ENCODE measurements at places on chromosomes 5 and 9.

DNA sequence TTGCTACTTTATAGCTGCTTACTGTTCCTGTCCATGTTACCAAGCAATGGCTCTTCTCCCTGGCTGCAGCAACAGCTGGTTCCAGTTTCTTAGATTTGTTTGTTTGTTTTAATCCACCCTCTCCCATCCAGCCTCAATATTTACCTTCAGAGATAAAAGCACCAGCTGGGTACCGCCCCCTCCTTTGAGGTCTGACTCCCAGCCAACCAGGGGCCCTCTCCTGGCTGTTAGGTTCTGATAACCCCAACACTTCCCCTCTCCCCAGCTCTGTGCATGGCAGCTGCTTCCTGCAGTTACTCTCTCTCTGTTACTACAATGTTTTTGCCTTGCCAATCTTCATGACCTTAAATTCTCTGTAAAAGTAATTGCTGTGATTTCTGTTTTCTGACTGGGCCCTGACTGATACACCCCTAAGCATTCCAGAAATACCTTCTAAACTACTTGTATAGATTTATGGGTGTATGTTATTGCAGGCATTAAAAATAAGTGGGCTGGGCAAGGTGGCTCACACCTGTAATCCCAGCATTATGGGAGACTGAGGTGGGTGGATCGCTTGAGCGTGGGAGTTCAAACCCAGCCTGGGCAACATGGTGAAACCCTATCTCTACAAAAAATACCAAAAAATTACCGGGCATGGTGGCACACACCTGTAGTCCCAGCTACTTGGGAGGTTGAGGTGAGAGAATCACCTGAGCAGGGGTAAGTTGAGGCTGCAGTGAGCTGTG lies 2.6 kb upstream of the GCNT1 start:
- DNase-seq: peak; percentile 56

- DNase-seq: no peak
Observed at GRCh38 chr9:114389612-114390368, 2.0 kb upstream of the AKNA start.

- DNase-seq: peak; percentile 9
Observed at GRCh38 chr5:111851631-111852548, 94.9 kb upstream of the NREP start.

- DNase-seq: no peak
Observed at GRCh38 chr5:7578071-7578470, 182.1 kb downstream of the ADCY2 start.

DNA sequence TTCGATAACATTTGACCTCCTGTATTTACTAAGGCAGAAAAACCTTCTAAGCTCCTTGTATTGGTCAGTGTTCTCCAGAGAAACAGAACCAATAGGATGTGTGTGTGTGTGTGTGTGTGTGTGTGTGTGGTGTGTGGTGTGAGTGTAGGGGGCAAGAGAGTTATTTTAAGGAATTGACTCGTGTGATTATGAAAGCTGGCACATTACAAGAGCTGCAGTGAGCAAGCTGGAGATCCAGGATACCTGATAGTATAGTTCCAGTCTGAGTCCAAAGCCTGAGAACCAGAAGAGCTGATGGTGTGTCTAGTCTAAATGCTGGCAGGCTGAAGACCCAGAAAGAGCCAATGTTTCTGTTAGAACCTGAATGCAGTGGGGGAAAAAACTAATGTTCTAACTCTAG lies 21.2 kb upstream of the PIK3R1 start:
- peak; percentile 16 for DNase-seq

- no peak for DNase-seq
Observed at GRCh38 chr5:144644317-144644716, 473.6 kb downstream of the KCTD16 start.

DNA sequence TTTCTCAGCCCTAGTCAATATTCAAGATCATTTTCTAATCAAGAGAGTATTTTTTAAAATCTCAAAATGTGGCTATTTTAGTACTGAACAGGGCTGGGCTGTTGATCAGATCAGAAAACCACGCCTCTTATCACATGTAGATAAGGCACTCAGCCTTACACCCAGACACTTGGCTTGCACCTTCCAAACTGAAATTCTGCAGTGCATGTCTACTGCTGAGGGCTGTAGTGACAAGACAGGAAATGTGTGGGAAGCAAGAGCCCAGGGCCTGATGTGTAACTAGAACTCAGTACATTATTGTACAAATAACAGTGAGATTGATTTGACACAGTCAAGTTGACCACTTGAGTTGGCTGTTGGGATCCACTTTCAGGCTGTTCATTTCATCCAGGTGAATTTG lies 48.6 kb downstream of the UBE2QL1 start:
- DNase-seq: no peak

DNA sequence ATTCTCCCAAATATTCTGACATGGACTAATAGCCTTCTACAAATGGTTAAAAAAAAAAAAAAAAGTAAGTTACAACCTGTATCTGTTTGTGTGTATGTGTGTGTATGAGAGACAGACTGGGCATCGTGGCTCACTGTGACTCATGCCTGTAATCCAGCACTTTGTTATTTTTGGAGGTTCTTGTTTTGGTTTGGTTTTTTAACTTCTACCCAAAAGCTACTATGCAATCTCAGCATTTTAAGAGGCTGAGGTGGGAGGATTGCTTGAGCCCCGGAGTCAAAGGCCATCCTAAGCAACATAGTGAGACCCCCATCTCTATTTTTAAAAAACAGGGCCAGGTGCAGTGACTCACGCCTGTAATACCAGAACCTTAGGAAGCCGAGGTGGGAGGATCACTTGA lies 17.6 kb upstream of the HAVCR1 start:
- DNase-seq: peak; percentile 57

DNA sequence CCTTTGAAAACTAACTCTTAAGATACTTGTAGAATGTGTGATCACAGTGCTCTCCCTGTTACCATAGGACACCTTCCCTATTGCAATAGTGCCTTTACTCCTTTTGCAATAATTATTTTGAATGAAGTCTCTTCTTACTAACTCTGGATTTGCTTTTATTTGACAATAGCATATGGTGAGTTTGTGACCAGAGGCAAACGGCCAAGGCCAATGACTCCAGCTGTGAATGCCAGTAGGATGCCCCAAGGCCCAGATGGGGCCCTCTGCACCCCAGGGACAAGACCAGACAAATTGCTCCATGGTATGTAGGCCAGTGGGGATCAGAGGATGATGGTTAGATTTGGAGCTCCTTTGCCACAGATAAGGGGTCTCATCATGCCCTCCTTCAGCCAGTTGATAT lies 116.9 kb downstream of the NPR3 start:
- DNase-seq: no peak

DNA sequence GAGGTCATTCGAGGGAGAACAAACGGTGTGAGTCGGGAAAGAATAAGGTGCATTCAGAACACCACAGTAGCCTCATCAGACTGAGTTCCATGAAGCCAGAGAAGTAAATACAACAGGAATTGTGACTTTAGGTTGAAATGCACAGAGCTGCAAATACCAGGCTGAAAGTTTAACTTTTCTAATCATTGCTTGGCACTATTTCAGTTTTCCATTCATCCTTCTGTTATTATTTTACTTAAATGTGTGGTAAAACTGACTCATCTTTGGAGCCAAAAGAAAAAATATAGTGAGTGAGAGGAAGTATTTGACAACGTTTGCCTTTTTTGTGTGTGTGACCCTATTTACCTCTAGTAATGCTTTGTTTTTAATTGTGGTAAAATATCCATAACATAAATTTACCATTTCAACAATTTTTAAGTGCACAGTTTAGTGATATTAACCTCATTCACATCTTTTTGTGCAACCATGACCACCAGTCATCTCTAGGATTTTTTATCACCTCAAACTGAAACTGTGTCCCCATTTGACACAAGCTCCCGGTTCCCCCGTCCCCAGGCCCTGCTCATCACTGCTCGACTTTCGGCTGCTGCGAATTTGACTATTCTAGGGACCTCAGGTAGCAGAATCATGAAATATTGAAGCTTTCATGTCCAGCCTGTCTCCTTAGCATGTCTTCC lies 166.8 kb downstream of the HSD17B3 start:
- DNase-seq: peak; percentile 25

DNA sequence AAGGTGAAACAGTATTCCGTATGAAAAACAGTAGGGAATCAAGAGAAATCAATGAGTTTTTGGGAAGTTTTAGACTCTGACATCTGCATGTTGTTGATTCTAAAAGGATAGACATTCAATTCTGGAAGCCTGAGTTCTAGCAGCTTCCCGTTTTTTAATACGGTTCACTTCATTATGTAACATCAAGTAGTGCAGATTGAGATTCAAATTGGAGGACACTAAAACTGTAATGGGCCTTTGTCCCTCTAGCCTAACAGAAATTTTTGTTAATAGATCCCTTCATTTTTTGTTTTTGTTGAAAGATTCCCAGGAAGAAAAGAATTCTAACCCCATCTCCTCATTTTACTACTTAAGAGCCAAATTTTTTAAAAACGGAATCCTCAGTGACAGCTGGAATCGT lies 384.6 kb downstream of the SH3GL2 start:
- DNase-seq: no peak

- no peak for DNase-seq
Observed at GRCh38 chr9:3191715-3192114, 334.1 kb downstream of the RFX3 start.

- DNase-seq: no peak
Observed at GRCh38 chr5:131615957-131616356, 19.1 kb downstream of the RAPGEF6 start.

GRCh38 chr5:55327281-55327680 lies 19.5 kb downstream of the MTREX start:
- no peak for DNase-seq

DNA sequence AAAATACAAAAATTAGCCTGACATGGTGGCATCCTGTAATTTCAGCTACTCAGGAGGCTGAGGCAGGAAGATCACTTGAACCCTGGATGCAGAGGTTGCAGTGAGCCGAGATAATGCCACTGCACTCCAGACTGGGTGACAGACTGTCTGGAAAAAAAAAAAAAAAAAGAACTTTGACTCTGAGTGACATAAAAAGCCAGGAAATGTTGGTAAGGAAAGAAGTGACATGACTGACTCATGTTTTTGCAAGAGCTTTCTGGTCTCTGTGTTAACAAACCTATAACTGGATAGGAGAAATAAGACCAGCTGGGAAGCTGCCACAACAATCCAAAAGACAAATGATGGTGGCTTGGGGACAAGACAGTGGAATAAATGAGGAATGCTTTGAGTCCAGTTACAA lies 272.1 kb downstream of the HINT1 start:
- DNase-seq: no peak

GRCh38 chr5:57825031-57825686 lies 342.5 kb upstream of the ACTBL2 start:
- DNase-seq: peak; percentile 76

DNA sequence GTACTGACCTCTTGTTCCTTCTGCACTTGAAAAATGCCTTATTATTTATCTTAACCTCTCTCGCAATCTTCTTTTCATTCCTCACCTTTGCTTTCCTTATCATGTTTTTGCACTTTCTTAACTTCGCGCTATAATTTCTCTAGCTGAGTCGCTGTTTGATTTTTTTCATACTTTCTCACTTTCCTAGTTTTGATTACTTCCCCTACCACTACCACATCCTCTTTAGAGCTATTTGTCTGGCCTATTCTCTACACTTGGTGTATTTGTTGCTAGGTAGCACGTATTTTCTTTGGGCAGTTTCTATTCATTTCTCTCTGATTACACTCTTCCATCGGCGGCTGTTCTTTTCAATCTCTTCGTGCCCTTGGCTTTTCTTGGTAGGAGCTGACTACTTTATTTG lies 611.8 kb downstream of the BNC2 start:
- DNase-seq: no peak

- no peak for DNase-seq
Observed at GRCh38 chr5:30921388-30921787, 272.1 kb upstream of the CDH6 start.

- DNase-seq: peak; percentile 42
Observed at GRCh38 chr5:124677374-124678351, 68.8 kb downstream of the ZNF608 start.

DNA sequence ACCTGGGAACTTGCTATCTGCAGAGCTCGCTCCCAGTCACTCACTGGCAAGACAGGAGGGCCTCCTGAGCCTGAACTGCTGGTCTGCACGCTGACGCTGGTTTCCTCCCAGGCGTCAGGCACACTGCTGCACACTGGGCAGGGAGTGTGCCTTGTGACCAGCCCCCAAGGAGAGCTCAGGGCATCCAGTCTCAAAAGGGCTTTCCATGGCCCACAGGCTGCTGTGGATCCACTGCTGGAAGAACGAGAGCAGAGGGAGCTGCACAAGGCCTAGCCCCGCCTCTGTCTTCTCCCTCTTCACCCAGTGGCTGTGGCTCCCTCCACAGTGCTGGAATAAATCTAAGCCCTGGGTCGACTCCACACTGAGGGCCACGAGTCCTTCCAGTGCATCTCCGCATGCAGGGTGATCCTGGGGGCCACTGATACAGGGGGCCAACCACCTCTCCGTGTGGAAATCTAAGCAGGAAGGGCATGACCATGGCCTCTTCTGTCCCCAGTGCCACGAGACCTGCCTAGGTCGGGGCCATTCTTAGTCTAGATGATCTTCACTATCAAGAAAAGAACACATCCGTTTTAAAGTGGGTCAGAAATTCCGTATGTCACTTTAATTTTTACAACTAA lies 93.6 kb downstream of the CAMSAP1 start:
- DNase-seq: no peak

DNA sequence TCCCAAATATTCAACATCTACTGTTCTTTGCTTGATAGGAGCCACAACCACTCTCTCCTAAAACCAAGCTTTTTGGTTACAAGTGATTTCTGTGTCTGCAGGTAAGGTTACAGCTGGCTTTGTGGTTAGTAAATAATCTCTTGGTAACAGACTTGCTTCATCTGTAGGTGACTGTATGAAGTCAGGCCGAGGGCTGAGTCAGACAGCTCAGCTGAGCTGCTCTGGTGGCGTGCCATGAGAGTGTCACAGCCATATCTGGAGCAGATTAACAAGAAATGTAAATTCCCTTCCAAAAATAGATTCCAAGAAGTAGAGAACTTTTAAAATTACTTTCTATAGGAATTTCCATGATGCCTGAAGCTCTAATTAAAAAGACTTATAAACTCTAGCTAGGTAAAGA lies 23.7 kb upstream of the TAS2R1 start:
- peak; percentile 95 for DNase-seq

GRCh38 chr9:81592887-81593266 lies 96.5 kb downstream of the TLE1 start:
- DNase-seq: peak; percentile 26

GRCh38 chr9:127574072-127574993 lies 37.7 kb upstream of the STXBP1 start:
- no peak for DNase-seq

DNA sequence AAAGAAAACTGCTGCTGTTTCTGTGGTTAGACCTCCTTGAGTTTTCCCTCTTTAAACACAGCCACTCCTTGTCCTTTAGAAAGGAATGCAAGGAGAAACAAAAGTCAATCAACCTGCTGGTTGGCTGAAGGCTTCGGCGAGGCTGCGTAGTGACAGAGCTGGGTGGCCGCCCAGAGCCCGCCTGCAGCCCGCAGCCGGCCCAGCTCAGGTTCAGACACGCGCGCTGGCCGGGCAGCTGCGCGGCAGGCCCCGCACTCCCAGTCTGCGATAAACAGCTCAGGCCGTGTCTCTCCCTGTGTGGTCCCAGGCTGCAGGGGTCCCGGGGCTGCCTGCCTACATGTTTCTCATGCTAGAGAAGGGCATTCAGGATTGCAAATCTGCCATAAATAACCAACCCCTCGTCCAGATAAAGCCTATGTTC lies 115.4 kb downstream of the HSD17B3 start:
- DNase-seq: peak; percentile 10

All from cardiac fibroblast (primary cell).